Activated CD4-positive, alpha-beta memory T cell treated with anti-CD3 and anti-CD28 coated beads for 36 hours (primary cell): ENCODE measurements at places on chromosomes 5 and 9. TPM values are rescaled to one million over a fixed set of nuclear protein-coding genes. Genes with fewer than 3 reads are reported as not detected.

Gene IL4
- total RNA-seq: 6.8 TPM

GRCh38 chr5:77546-77945 lies 14.4 kb upstream of the PLEKHG4B start:
- H3K4me3 ChIP-seq: no peak overlapping the region
- peaks cover 12% of the 10 kb centered on the region for H3K27me3 ChIP-seq
- no peak for DNase-seq
- H3K36me3 ChIP-seq: no peaks in the 10 kb centered on the region
- no peak overlapping the region for H3K27ac ChIP-seq

- H3K27me3 ChIP-seq: no peaks in the 10 kb centered on the region
- H3K4me3 ChIP-seq: no peak overlapping the region
These were observed 69.5 kb downstream of the NIPBL start for GRCh38 chr5:36946101-36946500.

Gene MSX2
- total RNA-seq: not detected

- H3K36me3 ChIP-seq: no peaks in the 10 kb centered on the region
- no peaks in the 10 kb centered on the region for H3K27me3 ChIP-seq
- no peak for DNase-seq
- no peak overlapping the region for H3K27ac ChIP-seq
- no peaks in the 10 kb centered on the region for H3K4me1 ChIP-seq
These were observed 323.2 kb upstream of the CCNH start for GRCh38 chr5:87735923-87736322.

- H3K4me1 ChIP-seq: peaks cover 3% of the 10 kb centered on the region
- H3K27me3 ChIP-seq: peaks cover 43% of the 10 kb centered on the region
- no peak overlapping the region for H3K4me3 ChIP-seq
- no peaks in the 10 kb centered on the region for H3K36me3 ChIP-seq
- DNase-seq: no peak
These were observed 99.7 kb upstream of the CCL21 start for GRCh38 chr9:34809504-34810186.

GRCh38 chr9:86077276-86077675 lies 22.1 kb downstream of the GOLM1 start:
- no peak for DNase-seq
- H3K4me1 ChIP-seq: peaks cover 9% of the 10 kb centered on the region
- H3K36me3 ChIP-seq: no peaks in the 10 kb centered on the region
- no peaks in the 10 kb centered on the region for H3K27me3 ChIP-seq
- H3K27ac ChIP-seq: no peak overlapping the region

GRCh38 chr5:139251281-139251687 lies 42.3 kb upstream of the MATR3 start:
- peak; percentile 68 for DNase-seq
- H3K36me3 ChIP-seq: no peaks in the 10 kb centered on the region
- no peaks in the 10 kb centered on the region for H3K27me3 ChIP-seq
- peak overlapping the region; percentile 9 for H3K27ac ChIP-seq

Gene NXNL2
- not detected for total RNA-seq

DNA sequence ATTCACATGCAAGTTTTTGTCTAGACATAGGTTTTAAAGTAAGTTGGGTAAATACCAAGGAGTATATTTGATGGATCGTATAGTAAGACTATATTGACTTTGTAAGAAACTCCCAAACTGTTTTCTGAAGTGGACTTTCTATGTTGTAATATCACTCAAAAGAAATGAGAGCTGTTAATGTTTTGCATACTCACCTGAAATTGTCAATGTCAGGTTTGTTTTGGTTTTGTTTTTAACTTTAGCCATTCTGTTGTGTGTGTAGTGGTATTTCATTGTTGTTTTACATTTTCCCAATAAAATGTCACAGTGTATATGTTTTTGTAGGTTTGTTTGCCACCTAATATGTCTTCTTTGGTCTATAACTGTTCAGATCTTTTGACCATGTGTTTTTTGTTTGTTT lies 375.7 kb upstream of the CDH9 start:
- no peaks in the 10 kb centered on the region for H3K4me1 ChIP-seq
- H3K27ac ChIP-seq: no peak overlapping the region
- H3K27me3 ChIP-seq: no peaks in the 10 kb centered on the region

Gene OCLN
- total RNA-seq: 0.83 TPM

Gene PSD2
- not detected for total RNA-seq

DNA sequence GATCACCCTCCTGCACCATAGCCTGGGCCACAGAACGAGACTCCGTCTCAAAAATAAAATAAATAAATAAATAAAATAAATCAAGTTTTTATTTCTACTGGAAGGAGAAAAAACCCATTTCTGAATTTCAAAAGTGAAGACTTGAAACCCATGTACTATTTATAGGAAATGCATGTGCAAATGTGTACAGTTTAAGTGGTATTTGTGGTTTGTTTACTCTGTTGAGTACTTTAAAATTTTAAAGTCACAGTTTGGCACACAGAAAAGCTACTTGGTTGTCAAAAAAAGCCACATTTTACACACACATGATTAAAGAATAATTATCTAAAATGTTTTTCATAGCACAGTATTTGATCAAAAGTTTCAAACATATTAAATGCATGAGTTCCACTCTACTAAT lies 43.6 kb downstream of the NR3C1 start:
- H3K27me3 ChIP-seq: no peaks in the 10 kb centered on the region
- peaks cover 13% of the 10 kb centered on the region for H3K36me3 ChIP-seq
- no peak overlapping the region for H3K4me3 ChIP-seq

- no peaks in the 10 kb centered on the region for H3K4me1 ChIP-seq
- DNase-seq: no peak
- no peak overlapping the region for H3K4me3 ChIP-seq
These were observed 427.8 kb downstream of the CDH9 start for GRCh38 chr5:26610577-26610976.

DNA sequence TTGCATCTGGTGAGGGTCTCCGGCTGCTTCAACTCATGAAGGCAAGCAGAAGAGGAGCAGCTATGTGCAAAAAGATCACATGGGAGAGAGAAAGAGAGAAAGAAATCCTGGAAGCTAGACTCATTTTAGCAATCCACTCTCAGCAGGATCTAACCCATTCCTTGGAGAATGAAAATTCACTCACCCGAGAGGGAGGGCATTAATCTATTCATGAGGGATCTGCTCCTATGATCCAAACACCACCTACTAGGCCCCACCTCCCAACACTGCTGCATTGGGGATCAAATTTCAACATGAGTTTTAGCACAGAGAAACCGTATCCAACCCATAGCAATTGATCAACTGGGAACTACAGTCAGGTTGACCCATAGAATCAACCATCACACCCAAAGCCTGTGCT lies 98.1 kb upstream of the SV2C start:
- no peaks in the 10 kb centered on the region for H3K4me1 ChIP-seq
- no peak for DNase-seq
- no peaks in the 10 kb centered on the region for H3K27me3 ChIP-seq
- no peak overlapping the region for H3K4me3 ChIP-seq
- H3K27ac ChIP-seq: no peak overlapping the region

DNA sequence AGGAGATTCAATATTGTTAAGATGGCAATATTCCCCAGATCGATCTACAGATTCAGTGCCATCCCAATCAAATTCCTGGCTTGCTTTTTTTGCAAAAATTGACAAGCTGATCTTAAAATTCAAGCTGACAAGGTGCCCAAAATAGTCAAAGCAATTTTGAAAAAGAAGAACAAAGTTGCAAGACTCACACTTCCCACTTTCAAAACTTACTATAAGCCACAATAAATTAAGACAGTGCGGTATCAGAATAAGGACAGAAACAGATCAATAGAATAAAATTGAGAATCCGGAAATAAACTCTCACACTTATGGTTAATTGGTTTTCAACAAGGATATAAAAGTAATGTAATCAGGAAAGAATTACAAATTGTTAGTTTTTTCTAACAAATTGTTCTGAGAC lies 97.1 kb downstream of the NRG2 start:
- no peaks in the 10 kb centered on the region for H3K36me3 ChIP-seq
- H3K4me1 ChIP-seq: no peaks in the 10 kb centered on the region
- no peak overlapping the region for H3K4me3 ChIP-seq
- H3K27ac ChIP-seq: no peak overlapping the region
- peaks cover 37% of the 10 kb centered on the region for H3K27me3 ChIP-seq
- DNase-seq: no peak

Gene PLAC8L1
- total RNA-seq: 0.36 TPM

GRCh38 chr9:96484521-96484931 lies 34.6 kb downstream of the HABP4 start:
- peaks cover 44% of the 10 kb centered on the region for H3K36me3 ChIP-seq
- H3K27ac ChIP-seq: peak overlapping the region; percentile 73
- no peaks in the 10 kb centered on the region for H3K27me3 ChIP-seq
- H3K4me3 ChIP-seq: no peak overlapping the region

GRCh38 chr5:144328980-144329379 lies 158.3 kb downstream of the KCTD16 start:
- H3K27ac ChIP-seq: no peak overlapping the region
- H3K36me3 ChIP-seq: no peaks in the 10 kb centered on the region
- no peaks in the 10 kb centered on the region for H3K4me1 ChIP-seq
- H3K27me3 ChIP-seq: no peaks in the 10 kb centered on the region

Gene CCDC192
- not detected for total RNA-seq

DNA sequence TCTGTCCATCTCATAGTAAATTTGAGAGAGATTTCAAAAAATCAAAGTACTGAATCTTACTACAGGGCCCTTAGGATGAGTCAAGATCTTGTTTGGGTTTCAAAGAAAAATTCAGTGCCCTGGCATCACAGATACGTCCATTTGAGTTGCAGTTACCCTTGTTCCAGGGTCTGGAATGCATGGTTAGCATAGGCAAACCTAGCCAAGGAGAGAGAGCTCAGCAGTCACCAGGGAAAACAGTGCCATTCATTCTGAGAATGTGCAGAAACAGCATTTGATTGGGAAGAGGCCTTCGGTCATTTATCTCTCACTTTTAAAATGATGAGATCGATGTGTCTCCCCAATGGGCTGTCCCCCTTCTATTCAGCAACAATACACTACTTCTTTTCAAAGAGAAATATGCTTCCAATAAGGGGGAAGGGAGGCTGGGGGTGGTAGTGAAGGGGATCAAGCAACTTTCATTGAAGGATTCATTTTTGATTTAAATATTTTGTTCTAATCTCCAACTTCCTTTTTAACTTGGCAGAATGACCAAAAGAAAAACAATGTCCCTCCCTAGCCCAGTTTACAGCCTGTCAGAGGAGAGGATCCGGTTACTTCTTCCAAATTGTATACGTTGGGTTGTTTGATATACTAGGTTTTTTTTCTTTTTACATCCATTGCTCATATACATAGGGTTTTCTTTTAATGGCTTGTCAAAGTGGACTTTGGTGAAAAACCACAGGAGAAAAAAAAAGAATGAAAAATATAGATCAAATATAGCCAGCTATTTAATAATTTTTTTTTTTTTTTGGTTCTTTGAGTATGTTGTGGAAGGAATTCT lies 491.1 kb downstream of the CCDC171 start:
- no peaks in the 10 kb centered on the region for H3K27me3 ChIP-seq
- DNase-seq: no peak
- H3K36me3 ChIP-seq: no peaks in the 10 kb centered on the region
- H3K27ac ChIP-seq: no peak overlapping the region
- H3K4me1 ChIP-seq: no peaks in the 10 kb centered on the region
- H3K4me3 ChIP-seq: no peak overlapping the region

Gene EPB41L4A
- 1.5 TPM for total RNA-seq

GRCh38 chr9:96858018-96858573 lies 3.8 kb upstream of the ZNF782 start:
- no peak overlapping the region for H3K27ac ChIP-seq
- peaks cover 2% of the 10 kb centered on the region for H3K36me3 ChIP-seq
- no peak overlapping the region for H3K4me3 ChIP-seq
- DNase-seq: no peak
- peaks cover 29% of the 10 kb centered on the region for H3K4me1 ChIP-seq

Gene SEMA4D
- total RNA-seq: 161 TPM

DNA sequence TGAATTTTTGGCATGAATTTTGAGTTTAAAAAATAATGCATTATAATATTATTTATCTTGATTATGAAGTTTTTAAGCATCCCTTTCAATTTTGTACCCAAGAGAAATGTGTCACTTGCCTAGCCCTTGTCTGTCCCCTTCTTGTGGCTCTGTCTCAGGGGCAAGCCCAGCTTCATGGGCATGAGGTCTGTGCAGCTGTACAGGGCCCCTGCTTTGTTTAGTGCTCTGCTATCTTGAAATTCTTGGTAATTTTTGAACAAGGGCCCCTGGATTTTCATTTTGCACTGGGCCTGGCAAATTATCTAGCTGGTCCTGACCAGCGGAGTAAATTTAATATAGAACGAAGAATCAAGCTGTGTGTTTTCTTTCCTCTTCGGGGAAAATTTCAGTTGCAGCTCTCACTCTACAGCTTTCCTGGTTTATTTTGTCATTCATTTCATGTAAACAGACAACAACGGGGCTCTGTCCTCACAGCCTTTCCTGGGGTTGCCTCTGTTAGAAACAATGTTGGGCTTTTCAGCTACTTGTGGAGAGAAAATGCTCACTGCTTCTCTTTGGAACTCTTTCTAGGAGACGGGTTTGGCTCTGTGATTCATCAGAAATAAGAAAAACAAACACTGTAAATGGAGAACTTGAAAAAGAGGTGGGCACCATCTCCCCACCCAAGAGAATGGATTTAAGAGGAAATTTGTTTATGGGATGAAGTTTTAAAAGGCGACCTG lies 41.1 kb downstream of the LIX1 start:
- no peaks in the 10 kb centered on the region for H3K36me3 ChIP-seq
- no peak overlapping the region for H3K4me3 ChIP-seq
- H3K4me1 ChIP-seq: no peaks in the 10 kb centered on the region
- H3K27ac ChIP-seq: no peak overlapping the region
- no peak for DNase-seq

DNA sequence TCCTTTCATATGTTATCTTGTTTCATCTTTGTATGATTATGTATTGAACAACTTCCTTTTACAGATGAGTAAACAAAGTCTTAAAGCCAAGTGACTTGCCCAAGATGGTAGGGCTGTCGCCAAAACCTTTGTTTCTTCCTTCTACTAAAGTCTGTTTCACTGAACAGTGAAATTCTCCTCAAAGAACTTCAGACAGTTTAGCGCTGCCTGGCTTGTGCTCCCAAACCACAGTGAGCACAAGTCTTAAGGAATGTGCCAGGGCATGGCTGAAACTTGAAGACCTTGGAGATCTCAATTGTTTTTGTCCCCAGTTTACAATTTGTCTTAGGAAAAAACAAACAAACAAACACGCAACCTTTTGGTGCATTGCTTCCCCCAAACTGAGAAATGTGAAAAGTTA lies 273.5 kb downstream of the CRB2 start:
- H3K4me1 ChIP-seq: peaks cover under 1% of the 10 kb centered on the region
- H3K36me3 ChIP-seq: peaks cover 20% of the 10 kb centered on the region
- no peaks in the 10 kb centered on the region for H3K27me3 ChIP-seq
- no peak overlapping the region for H3K4me3 ChIP-seq
